ENCODE measurements at places on chromosomes 5 and 9.

DNA sequence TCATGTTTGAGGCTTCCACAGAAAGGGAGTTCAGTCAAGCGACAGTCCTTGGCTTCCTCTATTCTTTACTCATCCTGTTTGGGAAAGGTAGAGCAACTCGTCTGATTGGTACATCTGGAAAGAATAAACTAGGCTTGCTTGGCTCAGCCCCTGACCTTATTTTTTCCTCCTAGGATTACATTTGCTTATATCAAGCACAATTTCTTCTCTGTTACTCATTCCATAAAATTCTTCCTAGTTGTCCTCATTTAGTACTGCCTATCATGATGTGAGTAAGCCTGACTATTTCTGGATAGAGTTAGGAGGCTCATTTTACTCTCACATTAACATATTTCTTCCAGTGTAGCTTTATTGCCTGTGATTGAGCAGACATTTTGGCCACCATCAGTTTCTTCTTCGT, 10.9 kb upstream of the CARNMT1 start:
- DNase-seq, result no peak

- no peak for DNase-seq
Observed at GRCh38 chr9:34650816-34651215, 1.2 kb upstream of the IL11RA start.

DNA sequence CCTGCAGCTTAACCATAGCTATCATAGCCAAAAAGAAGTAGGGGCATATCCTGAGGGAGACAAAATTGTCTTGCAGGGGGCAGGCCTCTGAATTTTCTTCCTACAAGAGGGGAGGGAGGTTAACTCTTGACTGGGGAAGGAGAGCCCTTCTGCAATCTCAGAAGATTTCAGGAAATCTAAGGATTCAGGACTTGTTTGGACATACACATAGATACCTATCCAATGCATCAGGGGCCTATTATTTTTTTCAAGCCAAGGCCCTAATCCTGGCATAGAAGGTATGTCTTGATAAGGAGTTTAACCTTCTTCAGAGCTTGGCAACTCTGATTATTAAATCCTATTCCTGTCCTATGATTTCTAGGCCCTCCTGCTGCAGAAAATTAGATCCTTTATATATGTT, 375.1 kb upstream of the ACTBL2 start:
- no peak for DNase-seq

DNA sequence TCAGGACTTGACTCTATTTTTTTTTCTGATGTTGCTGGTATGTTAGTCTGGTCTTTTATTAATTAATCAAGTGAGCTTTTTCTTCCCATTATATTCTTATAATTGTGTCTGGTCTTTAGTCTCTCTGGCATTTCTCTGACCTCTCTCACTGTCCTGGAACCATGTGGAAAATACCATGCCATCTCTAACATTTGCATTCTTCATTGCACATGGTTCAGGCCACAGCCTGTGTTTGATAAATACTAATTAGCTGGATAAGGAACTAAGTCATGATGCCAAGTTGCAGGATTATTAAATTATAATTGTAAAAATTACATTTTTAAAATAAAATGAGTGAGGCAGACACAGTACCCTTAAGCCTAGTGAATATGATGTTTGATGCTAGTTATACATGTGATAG, 155.6 kb downstream of the EDIL3 start:
- no peak for DNase-seq

- DNase-seq, result no peak
Observed at GRCh38 chr9:26228273-26228672, 550.0 kb upstream of the TUSC1 start.

DNA sequence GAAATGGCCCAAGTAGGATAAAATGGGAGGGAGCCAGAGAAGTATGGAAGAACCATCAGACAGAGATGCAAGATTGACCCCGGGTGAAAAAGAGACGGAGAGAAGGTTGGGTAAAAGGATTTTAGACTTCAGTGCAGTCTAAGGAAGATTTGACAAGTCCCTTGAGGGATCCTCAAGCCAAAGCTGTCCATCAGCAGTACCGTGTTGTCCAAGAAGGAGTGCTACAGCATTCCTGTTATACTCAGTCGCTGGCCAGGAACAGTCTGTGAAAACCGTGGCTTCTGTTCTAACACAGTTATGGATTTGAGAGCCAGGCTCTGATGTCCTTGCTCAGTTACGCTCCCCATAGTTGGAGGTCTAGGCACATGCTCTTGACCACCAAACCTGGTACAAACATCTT, 383.9 kb upstream of the DAB2 start:
- no peak for DNase-seq

- DNase-seq, result no peak
Observed at GRCh38 chr5:66306844-66307315, 162.8 kb downstream of the SREK1 start.

- no peak for DNase-seq
Observed at GRCh38 chr9:88259001-88259400, 120.7 kb upstream of the SPATA31C2 start.

- DNase-seq, result no peak
Observed at GRCh38 chr5:138032028-138032571, 779 bp downstream of the FAM13B start.

All from NCI-H1092 treated with DMSO at 0.1 percent for 48 hours (cell line).